ENCODE measurements at places on chromosomes 16 and 17. TPM values are rescaled to one million over a fixed set of nuclear protein-coding genes. Genes with fewer than 3 reads are reported as not detected.

SCNN1B gene
- not detected for total RNA-seq

ACSM2A gene
- total RNA-seq, result not detected

GRAPL gene
- under 0.01 TPM for total RNA-seq

VMO1 gene
- total RNA-seq, result 1.5 TPM

C1QTNF8 gene
- total RNA-seq, result not detected

GRB2 gene
- total RNA-seq, result 68.9 TPM

CARD14 gene
- 0.17 TPM for total RNA-seq

UTS2R gene
- total RNA-seq, result not detected

HS3ST3B1 gene
- total RNA-seq, result 17.2 TPM

TM4SF5 gene
- not detected for total RNA-seq

USP32 gene
- total RNA-seq, result 82.7 TPM

All from fibroblast of lung (primary cell).